ENCODE measurements at places on chromosomes 11 and 22.

GRCh38 chr11:692824-693414 is 2.1 kb downstream of the DEAF1 start:
- DNase-seq: no peak

GRCh38 chr22:49432897-49433443 is 394.7 kb downstream of the BRD1 start:
- no peak for DNase-seq

GRCh38 chr22:24105013-24105360 is 76.3 kb upstream of the SUSD2 start:
- DNase-seq: no peak

DNA sequence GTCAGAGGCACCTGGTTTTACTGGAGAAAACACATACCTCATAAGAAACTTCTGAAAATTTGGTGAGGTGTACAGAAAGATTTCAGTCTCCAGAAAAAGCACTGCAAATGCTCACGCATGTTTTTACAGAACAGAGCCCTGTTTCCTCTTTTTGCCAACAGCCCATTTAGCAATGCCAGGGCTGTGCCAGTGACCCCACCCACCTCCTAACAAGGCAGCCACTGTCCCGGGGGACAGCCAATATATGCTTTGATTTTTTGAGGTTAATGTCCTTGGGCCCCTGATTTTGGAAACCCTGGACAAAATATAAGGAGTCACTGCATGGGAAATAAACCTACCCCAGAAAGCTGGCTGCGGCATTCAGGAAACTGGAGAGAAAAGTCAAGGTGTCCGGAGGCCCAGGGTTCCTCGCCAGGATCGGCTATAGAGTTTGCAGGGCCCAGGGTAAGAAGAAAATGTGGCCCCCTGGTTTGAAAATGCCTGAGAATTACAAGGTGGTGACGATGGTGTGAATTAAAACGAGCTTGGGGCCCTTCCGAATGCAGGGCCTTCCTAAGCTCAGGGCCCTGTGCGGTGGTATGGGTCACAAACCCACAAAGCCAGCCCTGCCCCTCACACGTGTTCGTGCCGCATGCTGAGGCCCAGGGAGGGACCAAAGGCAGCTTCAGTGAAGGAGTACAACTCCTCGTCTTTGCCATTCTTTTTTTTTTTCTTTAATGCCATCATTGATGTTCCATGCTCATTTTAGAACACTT is 71.1 kb upstream of the WNT7B start:
- DNase-seq: no peak

- no peak for DNase-seq
These were observed 109.5 kb downstream of the SNX19 start for GRCh38 chr11:130806746-130807145.

DNA sequence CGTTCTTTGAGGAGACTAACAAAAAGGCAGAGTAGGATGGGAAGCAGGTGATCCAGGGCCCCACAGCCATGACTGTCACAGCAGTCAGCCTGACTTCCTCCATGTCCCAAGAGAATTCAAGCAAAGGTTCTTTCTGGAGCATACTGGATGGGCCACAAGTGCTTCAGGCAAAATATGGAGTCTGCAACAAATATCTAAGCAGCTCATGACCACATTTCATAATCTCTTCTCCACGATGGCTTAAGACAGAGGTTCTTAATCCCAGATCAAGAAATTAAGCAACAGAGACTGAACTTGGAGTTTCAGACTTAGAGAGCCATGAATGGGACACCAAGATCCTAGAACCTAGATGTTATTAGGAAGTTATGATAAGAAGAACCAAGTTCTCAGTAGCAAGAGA is 31.6 kb downstream of the GUCY1A2 start:
- DNase-seq: no peak

- DNase-seq: no peak
These were observed at the start of gene BID for GRCh38 chr22:17774206-17774925. BID (minus strand) TSS chr22:17774469; CDS start chr22:17750116, 24,353 bp downstream.
